ENCODE measurements at places on chromosomes 5 and 9.

GRCh38 chr5:149576021-149576420, 5.3 kb upstream of the ARHGEF37 start:
- no peak for DNase-seq

DNA sequence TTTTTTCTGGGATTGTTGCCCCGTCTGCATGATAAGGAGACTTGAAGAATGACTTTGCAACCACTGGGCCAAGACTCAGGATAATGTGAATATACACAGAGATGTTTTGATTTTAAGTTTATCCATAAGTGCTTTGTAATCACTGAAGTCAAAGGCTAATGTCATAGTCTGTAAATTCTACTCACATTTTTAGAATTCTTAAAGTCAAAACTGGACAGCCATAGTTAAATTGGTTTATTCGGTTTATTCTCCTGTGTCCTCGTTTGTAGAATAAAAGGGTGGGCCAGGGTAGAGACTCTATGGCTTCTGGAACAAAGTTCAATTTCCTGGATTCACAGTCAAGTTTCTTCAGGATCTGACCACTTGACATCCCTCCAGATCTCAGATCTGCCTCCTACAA, 327.7 kb upstream of the TNC start:
- no peak for DNase-seq

- DNase-seq: no peak
Observed at GRCh38 chr9:125785248-125785751, 38.1 kb downstream of the PBX3 start.

GRCh38 chr5:122701640-122702523, 73.0 kb upstream of the SNX2 start:
- DNase-seq: no peak

GRCh38 chr5:137268646-137269045, 230.5 kb downstream of the SPOCK1 start:
- DNase-seq: no peak

DNA sequence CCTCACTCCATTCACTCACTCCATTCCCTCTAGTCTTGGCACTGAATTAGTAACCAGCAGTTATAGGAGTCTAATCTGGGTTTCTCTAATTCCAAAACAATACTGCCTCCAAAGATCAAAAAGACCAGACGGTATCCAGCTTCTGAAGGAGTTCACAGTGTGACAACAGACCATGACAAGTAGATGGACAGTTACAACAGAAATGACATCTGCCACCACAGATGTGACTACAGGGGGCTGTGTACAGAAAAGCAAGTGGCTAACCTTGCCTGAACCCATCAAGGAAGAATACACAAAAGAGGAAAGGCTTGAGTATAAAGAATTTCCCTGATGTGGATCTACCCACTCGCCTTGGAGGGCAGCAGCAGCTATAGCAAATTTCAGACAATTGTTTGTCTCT, 112.4 kb downstream of the ACTL7B start:
- DNase-seq: peak; percentile 90

DNA sequence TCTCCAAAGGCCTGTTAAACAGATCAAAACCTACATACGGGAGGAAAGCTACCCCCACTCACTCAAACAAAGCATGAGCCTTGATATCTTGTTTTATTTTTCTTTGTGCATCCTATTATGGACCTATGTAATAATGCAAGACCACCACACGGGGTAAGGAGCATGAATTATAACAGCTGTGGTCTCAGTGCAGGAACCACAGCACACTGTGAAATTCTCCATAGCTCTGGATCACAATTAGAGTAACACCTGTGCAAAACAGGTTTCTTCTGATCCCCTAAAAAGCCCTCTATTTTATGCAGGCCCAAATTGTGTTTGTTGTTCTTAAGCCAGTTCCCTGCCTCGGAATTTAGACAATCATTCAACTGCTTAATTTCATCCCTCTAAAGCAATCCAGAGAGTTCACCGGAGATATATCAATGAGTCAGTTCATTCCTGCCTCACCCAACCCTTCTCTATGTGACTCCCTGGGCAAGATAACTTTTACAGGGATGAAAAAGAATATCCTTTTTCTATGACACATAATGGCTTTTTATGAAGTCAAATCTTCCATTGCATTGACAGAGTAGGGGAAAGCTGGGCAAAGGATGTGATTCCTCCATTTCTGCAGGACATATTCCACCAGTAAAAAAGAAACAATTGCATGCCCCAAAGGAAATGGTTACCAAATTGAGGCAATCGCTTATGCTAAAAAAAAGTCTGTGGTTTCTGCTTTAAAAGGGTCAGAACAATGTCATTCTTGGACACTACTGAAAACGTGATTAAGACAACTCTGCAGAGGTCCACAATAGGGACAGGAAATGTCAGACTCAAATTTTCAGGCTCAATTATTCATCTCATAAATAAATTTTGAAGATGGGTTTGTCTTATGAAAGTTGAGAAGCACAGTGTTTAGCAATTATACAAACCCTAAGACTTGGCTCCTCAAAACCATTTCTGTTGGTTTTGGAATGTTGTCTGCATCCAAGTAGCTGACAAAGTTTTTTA, 41.6 kb upstream of the FST start:
- no peak for DNase-seq

DNA sequence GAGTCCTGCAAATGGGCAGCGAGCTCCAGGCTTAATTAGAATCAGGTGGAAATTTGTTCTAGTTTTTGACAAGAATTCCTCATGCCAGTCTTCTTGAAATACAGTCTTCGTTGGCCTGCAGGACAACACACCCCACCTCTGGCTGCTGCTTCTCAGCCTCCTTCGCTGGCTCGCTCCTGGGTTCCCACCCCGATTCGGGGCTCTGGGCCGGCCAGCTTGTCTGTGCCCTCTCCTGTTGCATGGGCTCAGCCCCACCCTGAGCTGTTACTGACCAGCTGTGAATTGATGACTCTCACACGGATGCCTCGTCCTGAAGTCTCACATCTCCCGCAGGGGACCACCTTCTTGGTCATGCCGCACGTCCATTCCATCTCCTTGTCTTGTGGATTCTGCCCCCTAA, 21.0 kb downstream of the PSD2 start:
- DNase-seq: no peak

DNA sequence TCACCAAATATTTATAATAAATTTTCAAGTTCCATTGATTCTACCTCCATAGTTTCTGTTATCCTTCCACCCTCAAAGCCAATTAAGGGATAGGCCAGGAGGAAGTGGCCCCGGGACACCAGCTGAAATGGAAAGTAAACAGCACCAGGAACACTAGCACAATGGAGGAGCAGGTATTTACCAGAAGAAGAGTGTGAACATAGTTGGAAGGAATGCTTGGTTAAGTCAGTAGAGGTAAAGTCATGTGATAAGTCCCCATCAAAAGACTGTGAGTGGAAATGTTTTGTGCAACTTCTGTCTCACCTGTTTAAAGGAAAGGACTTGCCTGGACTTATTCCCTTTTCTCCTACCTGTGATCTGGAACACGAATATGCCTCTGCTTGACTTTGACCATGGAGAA, 146.7 kb upstream of the RAI14 start:
- DNase-seq: no peak

GRCh38 chr5:141574122-141574510, 44.7 kb downstream of the DIAPH1 start:
- DNase-seq: no peak

- DNase-seq: no peak
Observed at GRCh38 chr5:1484730-1485578, 38.8 kb downstream of the LPCAT1 start.

- no peak for DNase-seq
Observed at GRCh38 chr9:137367506-137368430, 55.2 kb downstream of the EXD3 start.

DNA sequence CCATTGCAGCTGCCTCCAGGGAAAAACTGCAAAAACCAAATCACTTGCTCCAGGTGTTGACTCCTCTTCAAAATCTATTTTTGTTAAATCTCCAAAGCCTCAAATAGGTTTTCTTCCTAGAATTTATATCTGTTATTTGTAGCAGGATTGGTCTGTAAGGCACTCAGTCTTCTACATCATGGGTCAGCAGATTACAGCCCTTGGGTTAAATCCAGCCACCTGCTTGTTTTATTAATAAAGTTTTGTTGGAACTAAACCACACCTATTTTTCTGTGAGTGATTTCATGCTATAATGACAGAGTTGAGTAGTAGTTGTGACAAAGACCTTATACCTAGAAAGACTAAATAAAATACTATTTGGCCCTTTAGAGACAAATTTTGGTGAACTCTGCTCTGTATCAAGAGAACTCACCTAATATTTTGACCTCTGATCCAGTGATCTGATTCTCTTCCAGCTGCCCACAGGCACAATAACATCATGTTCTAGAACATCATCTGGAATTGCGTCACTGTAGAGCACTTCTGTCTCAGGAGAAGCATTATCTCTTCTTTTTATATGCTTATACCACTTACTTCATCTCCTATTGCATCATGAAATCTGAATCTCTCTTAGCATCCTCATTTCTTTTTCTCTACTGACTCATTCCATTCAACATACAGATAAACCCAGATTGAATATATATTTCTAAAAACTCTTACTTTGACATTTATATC, 130.1 kb downstream of the RPS23 start:
- no peak for DNase-seq

GRCh38 chr5:33257807-33258429, 182.8 kb upstream of the TARS1 start:
- DNase-seq: no peak

GRCh38 chr9:97272072-97272471, 35.4 kb upstream of the CCDC180 start:
- DNase-seq: no peak

DNA sequence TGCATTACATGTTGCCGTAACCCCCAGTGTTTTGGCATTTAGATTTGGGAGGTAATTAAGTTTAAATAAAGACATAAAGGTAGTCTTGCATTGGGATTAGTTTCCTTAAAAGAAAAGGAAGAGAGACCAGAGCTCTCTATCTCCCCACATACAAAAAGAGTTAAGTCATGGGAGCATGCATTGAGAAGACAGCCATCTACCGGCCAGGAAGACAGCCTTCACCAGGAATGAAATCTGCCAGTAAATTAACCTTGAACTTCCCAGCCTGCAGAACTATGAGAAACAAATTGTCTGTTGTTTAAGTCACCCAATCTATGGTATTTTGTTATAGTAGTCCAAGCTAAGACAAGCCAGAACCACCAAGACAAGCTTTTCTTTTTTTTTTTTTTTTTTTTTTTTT, 567.0 kb upstream of the CDH18 start:
- no peak for DNase-seq

- no peak for DNase-seq
Observed at GRCh38 chr5:147411359-147412319, 98.2 kb downstream of the DPYSL3 start.

DNA sequence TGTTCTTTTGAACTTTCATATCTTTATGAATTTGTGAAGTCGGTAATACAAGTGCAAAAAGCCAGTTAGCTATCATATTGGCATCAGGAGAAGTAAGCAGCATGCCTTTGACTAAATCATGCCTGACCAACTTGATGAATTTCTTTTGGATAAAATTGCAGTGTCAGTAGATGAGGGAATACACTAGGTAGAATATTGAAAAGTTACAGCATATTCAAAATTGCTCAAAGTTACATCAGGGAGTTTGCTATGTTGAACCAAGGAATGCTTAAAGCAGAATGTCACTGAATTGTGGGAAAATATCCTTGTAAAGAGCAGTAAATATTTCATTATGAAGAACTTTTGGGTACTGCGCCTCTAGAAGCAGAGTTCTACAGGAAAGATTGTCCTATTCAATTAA, 87.1 kb upstream of the TLX3 start:
- no peak for DNase-seq

- no peak for DNase-seq
Observed at GRCh38 chr5:84602371-84602771, 217.7 kb upstream of the EDIL3 start.

DNA sequence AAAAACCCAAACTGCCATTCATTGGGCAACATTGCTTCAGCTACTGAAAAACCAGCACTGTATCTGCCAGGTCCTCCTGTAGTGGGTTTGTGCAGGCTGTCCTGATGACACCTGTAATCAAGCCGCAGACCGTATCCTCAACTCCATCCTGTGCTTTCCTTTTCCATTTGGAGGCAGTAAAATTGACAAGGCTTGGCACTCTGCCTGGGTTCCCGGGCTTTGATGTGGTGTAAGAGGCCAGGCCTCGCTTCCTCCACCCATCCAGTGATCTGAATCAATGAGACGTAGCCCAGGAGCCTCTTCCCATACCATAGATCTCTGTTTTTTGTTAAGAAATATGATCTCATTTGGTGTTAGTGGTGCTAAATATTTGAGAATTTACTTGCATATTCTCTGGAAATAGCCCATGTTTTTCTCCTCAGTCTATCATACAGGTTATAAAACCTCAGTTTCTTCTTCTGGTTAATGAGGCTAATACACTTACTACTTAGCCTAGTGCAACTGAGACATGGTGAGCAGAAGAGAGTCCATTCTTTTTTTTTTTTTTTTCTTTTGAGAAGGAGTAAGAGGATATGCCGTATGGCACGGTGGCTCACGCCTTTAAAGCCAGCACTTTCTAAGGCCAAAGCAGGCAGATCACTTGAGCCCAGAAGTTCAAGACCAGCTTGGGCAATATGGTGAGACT, 34.8 kb downstream of the LSM11 start:
- DNase-seq: no peak

DNA sequence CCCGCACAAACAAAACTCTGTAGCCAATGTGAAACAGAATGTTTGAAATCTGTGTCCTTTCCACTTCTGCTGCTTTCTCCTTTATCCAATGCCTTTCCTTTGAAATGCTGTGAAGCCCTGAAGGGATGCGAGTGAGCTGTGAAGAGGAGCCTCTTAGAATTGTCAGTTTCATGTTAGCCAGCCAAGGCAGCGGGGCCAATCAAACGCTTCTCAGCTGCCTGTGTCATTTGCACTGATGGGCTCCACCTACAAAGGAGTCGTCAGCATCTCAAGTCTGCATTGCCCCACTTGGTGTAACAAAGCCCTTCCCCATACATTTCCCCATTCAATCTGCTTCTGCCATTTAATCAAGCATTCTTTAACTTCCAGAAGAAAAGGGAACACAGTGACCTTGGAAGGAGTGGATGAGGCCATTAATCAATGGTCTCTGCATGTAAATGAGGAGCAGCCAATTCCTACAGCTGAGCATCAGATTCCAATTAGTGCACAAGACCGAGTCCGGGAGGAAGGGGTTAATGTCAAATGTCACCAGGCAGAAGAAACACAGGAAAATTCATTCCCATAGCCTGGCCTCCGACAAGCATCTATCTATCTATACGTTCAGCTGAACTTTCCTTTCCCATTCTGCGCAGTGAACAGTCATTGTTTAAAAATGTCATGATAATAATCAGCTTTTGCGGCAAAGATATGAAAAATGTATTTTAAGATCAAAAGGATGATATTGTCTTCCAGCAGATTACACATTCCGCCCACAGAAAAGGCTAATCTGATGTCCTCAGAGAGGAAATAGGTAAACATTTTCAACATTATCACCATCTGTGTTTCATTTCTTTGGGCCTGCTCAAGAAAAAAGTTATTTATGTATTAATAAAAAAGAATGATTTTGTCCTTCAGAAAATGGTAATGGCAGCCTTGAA, 154.6 kb downstream of the FSTL4 start:
- DNase-seq: no peak

DNA sequence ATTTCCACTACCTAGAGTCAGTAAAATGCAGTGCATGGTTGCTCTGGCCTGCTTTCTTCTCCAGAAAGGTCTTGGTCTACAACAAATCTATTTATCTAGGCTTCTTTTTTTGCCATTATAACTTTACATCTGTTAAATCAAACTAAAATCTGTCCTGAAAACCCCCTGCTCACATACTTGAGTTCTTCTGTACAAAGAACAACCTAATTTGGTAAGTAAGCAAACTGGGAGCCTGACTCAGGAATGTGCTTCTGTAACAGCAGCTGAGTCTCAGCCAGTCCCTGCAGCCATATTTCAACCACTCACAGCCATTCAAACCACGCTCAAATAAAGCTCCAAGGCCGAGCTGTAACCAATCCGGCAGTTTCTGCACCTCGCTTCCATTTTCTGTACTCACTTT, 95.8 kb downstream of the PLPP1 start:
- DNase-seq: no peak
